Lung (tissue), 17 donors: ENCODE measurements at places on chromosomes 13 and 19.
A peak's percentile ranks its signal among the peaks of the same experiment; 100 is the strongest.

- DNase-seq = no peak
These were observed 68.2 kb downstream of the STK24 start for GRCh38 chr13:98508685-98509084.

DNA sequence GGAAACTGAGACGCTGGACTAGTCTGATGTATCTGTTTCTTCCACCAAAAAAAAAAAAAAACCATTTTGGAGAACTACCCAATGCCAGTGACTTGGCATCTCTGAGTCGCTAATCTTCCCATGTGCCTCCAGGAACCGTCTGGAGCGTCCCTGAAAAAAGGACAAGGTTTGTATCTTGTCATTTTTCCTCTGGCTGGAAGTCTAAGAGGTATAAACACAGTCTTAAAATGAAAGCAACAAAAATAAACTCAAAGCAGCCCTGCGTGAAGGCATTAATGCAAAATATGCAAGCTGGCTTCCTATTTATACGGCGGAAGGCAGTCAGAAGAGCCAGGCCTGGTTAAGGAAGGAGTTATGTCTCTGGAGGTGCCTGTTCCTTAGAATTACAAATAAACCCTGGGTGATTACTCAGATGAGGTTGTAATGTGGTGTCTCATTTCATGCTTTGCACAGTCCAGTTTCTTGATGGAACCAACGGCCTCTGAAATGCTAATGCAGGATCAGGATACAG, 20.3 kb downstream of the ACTN4 start:
- peak; percentile 62 for DNase-seq

DNA sequence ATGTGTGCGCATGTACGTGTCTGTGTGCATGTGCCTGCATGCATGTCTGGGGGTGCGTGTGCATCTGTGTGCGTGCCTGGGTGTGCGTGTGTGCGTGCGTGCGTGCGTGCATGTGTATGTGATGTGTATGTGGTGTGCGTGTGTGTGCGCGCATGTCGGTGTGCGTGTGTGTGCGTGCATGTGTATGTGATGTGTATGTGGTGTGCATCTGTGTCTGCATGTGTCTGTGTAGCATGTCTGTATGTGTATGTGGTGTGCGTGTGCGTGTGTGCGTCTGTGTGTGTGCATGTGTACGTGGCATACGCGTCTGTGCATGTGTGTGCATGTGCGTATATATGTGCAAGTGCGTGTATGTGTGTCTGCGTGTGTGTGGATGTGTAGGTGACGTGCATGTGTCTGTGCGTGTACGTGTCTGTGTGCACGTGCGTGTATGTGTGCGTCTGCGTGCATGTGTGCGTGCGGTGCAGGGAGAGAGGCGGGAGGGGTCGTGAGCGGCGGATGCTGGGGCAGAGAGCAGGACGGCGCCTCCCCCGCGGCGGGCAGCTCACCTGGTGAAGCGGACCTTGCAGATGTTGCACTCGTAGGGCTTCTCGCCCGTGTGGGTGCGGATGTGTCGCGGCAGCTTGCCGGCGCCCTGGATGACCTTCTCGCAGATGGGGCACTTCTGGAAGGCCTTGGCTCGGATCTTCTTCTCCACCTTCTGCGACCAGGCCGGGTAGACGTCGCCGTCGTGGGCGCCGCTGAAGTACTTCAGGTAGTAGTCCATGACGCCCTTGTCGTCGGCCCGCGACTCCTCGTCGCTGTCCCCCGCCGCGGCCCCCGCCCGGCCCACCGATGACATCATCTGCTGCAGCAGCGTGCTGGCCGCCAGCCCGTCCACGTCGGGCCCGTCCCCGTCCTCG, 13.0 kb downstream of the ZBTB7A start:
- DNase-seq = no peak

- no peak for DNase-seq
These were observed 24.3 kb downstream of the PDS5B start for GRCh38 chr13:32610538-32610937.

- DNase-seq = no peak
These were observed 8.4 kb upstream of the ZNF554 start for GRCh38 chr19:2811221-2811722.

DNA sequence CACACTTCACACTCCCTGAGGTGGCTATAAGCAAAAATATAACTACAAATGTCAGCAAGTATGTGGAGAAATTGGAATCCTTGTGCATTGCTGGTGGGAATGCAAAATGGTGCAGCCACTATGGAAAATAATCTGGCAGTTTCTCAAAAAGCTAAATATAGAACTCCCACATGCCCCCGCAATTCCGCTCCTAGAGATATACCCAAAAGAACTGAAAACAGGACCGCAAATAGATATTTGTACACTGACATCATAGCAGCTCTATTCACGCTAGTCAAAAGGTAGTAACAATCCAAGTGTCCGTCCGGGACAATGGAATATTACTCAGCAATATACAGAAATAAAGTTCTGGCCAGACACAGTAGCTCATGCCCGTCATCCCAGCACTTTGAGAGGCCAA, 31.5 kb upstream of the TPM4 start:
- DNase-seq = no peak

DNA sequence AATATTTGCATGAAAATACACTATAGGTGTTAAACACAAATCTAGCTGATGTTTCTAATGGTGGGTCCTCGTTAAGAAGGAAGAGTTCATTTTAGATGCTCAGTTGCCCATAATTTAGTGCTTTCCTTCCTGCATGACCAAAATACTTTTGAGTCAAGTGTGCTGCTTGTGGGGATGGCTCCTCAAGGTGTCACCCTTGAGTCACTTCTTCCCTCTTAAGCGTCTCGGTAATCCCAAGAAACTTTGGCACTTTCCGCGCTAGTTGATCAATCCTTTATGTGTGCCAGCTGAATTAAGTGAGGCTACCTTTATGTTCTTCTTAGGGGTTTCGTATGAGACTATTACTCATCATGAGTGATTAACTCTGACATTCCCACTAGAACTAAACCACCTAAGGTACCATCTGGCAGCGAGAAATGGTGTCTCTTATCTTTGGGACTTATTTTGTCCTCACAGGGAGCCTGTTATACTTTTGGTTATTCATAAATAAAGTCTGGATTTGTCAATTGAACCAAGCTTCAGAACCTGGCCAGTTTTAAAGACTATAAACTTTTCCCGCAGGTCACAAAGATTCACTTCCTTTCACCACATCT, 106.8 kb downstream of the NHLRC3 start:
- DNase-seq = peak; percentile 73

DNA sequence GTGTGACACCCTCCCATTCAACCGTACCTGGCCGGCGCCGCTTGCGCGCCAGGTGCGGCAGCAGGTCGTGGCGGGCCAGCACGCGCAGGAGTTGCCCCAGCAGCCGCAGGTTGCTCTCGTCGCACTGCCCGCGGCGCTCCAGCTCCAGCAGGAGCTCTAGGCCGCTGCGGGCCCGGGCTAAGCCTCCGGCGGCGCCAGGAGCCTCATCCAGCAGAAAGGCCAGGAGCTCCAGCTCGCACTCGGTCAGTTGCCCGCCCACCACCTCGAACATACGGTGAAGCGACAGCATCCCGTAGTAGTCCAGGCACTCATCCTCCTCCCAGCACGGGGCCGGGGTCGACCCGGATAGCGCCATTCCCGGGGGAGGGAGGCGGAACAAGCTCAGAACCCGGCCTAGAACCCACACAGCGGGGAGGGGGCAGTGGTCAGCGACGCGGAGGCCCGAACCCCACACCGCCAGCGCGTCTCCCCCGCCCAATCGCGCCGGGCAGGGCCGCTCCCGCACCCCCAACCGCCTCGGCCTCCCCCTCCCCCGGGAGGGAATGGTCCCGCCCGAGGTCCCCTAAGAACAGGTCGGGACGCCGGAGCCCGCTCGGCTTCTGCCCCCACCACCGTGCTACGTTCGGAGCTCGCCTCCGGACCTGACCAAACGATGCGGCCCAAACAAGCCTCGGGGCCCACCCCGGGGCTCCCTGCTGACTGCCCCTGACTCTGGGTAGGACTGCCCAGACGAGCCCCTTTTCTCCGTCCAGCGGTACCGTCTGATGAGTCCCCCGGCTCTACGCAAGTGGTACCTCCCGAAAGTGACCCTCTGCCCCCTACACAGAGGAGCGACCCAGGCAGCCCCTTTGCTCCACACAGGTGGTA, 591 bp downstream of the DEDD2 start:
- peak; percentile 43 for DNase-seq

DNA sequence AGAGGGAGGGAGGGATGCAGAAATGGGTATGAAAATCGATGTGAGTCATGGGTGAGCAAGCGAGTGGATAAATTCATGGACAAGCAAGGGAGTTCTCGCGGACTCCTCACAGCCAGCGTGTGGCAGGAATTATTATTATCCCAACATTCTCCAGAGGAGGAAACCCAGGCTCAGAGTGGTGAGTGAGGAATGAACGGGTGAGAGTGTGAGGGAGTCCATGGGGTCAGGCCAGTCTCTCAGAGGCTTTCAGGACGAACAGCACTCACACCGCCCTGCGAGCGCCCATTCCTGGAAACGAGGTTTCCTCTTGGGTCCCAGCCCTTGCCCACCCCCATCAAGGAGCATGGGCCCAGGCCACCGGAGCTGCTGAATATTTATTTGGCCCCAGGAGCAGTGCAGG, 6.3 kb upstream of the DNAAF3 start:
- no peak for DNase-seq

DNA sequence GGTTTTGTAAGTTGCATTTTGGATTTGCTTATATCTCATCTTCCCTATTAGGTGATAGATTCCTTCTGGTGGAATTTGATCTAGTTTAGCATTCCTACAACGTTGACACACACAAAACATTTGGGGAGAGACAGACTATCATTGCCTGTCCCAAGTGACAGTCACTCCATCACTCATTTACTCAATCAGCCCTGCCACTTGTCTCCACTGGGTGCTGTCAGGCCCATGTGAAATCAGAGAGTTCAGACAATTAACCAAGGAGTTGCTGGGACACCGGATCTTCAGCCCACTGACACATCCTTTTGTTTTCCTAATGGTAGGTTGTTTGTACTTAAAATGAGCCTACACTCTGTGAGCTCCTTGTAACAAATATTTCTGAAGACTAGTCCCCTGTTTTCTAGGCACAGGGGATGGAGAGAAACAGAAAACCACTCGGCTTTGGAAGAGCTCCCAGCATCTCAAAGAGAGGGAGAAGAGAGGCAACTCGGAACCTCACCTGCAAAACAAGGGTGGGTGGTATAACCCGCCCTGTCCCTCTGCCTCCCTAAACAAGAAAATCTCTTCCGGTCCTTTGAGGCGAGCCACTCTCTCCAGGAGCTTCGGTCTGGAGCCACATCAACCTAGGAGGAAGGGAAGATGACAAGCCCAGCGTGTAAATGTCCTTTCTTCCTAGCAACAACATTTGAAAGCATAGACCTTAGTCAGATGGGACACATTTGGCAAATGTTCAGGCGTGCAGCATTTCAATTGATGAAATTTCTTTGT, 440.9 kb upstream of the KLF12 start:
- peak; percentile 17 for DNase-seq

DNA sequence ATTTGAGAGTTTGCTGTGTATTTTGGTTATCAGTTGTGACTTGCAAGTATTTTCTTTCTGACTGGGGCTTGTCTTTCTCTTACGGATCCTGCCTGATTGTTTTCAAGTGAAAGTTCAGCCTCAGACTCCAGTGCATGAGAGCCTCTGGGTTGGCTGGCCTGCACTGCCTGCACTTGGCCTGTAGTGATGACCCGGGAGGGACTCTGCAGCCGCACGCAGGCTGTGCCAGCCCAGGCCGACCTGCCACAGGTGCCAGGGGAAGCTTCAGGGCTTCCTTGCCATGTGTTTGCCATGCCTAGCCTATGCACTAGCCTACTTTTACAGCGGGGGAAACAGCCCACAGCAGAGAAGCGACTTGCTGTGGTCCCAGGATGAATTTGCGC, 77.0 kb downstream of the KDM4B start:
- no peak for DNase-seq

GRCh38 chr19:35217649-35217990, 10.9 kb downstream of the FAM187B start:
- DNase-seq = no peak

- no peak for DNase-seq
These were observed 752.5 kb upstream of the SLITRK5 start for GRCh38 chr13:86918682-86919081.

- DNase-seq = no peak
These were observed 15.2 kb upstream of the THSD1 start for GRCh38 chr13:52421216-52421615.

- no peak for DNase-seq
These were observed 15.2 kb upstream of the TOMM40 start for GRCh38 chr19:44875666-44876451.

- DNase-seq = no peak
These were observed 37.8 kb upstream of the SLC7A10 start for GRCh38 chr19:33263325-33264023.

DNA sequence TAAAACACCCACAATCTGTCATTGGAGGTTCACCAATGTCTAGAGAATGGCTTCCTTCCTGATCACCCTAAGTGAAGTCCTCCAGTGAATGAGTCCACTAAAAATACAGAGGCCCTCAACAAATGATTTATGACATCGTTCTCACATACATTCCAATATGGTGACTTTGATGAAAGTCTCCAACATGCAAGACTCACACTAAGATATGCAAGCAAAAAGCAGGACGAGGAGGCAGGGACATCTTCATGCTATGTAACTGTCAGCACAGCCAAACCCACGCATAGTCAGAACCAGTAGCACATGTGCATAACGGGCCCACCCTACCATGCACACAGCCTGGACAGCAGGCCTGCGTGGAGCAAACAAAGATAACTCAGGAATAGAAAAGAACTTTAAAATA, 16.6 kb upstream of the LSM14A start:
- DNase-seq = no peak

DNA sequence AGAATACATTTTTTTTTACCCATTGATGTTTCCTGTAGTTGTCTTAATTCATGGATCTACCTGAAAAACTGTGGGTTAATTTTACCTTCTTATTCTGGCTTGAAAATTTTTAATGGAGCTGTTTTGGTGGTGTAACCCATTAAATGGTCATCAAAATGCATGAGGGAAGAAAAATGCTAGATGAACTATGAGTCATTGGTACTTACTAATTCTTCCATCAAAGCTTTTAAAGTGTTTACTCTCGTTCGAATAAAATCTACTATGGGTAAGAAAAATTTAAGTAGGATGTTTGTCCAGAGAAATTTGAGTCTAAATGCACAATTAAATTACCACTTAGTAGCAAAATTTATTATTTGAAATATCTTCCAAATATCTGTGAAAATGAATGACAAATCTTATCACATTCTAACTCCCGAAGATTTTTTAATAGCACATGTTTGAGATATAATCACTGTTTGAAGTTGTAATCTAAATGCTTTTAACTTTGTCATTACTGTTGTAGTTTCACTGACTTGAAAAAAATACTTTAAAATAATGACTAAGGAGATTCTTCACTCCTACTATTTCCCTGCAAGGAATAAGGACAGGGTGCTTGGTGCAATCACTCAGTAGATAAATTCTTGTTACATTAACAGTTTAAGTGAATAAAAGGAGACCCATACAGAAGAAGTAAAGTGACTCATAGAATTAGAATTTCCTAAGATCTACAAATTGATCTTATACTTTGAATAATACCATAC, 437.7 kb downstream of the IRS2 start:
- no peak for DNase-seq

GRCh38 chr13:111555268-111555808, 234.9 kb downstream of the TEX29 start:
- DNase-seq = no peak

- DNase-seq = no peak
These were observed 15.7 kb upstream of the TEX29 start for GRCh38 chr13:111304603-111305289.
